ENCODE measurements at places on chromosomes 7 and 10. TPM values are rescaled to one million over a fixed set of nuclear protein-coding genes. Genes with fewer than 3 reads are reported as not detected.

GRCh38 chr10:3393958-3394357 lies 221.4 kb upstream of the PITRM1 start:
- DNase-seq, result no peak

- no peak for DNase-seq
Measured at GRCh38 chr7:43942997-43943396, 16.8 kb downstream of the UBE2D4 start.

DNA sequence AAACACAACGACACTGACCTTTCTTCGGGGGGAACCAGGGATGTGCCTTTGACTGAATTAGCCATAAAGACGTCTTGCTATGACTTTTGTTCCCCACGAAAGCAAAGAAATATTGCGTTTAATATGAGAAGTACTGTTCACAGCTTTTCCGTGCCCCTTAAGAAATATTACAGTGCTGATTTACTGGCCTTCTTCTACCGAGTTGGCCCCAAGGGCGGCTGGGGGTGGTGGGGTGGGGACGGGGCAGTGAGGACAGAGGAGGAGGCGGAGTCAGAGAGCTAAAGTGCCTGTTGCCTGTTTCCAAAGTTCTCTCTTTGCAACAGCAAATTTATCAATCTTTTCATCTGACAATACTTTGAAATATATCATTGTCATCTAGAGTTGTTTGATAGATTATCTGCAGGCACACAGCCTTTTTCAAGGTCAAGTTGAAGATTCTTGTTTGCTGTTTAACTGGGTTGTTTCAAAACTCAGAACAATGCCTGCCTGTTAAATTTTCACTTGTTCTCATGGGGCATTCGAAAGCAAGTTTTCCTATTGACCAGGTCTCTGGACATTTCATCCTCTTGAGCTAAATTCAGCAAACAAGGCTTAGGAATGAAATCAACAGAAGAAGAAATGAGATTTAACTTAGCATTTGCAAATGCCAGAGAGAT lies 9.0 kb downstream of the PTF1A start:
- DNase-seq, result no peak

DNA sequence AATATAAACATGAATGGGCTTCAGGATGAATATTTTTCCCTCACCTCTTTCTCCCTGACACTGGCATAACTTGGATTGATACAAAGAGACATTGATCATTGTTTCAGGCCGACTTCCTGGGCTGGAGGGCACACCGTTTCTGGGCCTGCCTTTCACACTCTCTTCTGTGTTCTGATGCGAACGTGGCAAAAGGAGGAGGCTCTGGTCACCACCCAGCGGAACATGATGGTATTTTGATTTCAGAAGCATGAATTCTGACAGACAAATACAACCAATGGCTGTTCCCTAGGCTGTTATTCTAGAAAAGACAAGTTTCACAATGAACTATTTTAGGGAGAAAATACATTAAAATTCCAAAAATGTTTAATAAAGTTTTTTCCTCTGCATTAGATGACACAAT lies 534.5 kb upstream of the MKI67 start:
- no peak for DNase-seq

GRCh38 chr7:29194206-29194593 lies 375 bp upstream of the CHN2 start:
- no peak for DNase-seq

Gene TCTN3
- total RNA-seq, result 16.2 TPM

Gene ZNF239
- 2.1 TPM for total RNA-seq

Gene CALHM2
- total RNA-seq, result 117 TPM

Gene XRCC2
- total RNA-seq, result 9.6 TPM
